Occipital lobe (tissue), 3 donors: ENCODE measurements at places on chromosomes 7 and 10.

- DNase-seq = no peak
Measured at GRCh38 chr7:904847-905246, 28.5 kb downstream of the GET4 start.

DNA sequence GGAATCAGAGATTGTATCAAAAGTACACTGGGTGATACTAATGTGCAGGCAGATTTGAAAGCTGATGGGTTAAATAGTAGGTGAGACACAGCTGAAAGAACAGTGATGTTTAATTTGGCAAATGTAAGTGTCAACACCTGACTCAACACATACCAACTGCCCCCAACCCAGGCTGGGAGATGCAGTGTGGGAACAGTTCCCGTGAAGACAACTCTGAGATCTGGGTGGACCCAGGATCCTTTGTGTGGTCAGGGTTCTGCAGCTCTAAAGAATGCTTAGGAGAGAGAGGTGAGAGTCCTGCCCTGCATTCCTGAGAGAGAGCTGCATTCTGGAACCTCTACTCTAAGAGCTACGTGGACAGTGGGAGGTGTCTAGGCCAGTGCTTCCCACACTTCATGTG is 479.7 kb downstream of the RPS24 start:
- DNase-seq = no peak

GRCh38 chr7:121530227-121531174 is 134.4 kb upstream of the FAM3C start:
- no peak for DNase-seq

DNA sequence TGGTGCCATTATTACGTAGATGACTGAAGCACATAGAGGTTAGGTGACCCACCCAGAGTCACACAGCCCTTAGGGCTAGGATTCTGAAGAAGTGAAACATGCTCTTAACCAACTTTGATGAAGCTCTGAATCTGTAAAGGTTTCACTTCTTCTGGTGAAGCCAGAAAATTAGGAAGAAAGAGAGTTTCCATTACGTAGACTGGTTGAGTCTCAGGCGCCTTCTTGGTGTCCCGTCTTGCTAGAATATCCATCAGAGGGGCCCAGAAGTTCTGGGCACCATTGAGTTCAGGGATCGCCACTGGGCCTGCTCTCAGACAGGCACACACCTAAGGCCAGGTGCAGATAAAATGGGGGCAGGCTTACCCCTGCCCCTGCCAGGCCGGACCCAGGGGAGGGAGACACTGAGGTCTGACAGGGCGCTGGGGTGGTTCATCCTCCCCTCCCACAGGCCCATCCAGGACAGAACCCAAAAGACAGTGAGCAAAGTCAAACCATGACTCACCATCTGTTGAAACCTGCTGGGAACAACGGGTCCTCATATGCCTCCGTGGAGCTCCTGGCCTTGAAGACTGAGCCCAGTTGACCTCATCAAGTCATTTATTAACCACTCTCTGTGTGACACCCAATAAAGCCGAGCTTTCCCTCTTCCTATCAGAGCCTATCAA is 33.2 kb downstream of the DRGX start:
- DNase-seq = no peak

- no peak for DNase-seq
Measured at GRCh38 chr7:137791930-137792329, 54.8 kb downstream of the DGKI start.

DNA sequence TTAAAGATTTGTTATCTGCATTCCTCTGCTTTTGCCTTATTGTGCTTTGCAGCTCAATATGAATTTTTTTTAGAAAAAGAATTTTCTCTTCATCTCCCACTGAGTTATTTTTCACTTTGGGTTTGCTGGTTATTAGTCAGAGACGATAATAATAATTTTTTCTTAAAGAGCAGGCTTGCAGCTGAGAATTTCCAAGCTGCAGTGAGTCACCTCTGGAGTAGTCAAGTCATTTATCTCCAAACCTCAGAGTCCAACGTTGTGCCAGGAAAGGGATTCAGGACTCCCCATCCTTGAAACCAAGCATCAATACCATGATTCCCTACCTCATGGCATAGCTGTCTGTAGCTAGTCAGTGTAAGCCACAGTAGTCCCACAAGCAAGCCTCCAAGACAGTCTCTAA is 15.2 kb upstream of the EGR2 start:
- DNase-seq = no peak

DNA sequence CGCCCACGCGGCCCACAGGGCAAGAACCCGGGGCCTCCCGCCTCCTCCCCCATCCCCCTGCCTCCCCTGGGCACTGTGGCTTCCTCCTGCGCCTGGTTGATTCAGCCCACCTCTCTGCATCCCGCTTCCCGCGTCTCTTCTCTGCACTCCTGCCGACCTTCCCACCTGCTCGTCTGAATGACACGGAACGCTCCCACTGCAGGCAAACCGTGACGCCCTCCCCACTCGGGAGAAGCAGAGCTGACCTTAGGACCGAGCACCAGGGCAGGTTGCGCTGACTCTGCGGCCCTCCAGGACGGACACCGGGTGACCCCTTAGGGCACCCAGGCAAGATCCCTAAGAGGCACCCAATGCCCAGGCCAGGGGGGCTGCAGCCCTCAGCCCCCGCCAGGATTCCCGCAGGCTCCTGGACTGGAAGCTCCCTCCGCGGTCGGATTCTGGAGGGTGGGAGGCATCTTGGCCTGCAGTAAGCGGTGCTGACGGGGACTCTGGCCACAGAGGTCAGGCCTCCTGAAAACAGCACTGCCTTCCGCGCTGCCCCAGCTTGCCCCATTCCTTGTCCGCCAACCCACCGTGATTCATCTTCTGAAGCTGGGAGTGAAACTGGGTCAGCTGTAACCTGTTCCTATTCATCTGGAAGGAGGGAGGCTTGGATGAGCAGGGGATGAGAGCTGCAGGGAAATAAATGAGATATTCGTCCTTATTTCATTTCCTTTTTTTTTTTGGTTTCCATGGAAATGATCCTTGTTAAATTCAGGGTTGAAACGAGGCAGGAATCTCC is 990 bp downstream of the CALML3 start:
- DNase-seq = no peak

GRCh38 chr10:6423004-6423403 is 157.1 kb downstream of the PRKCQ start:
- DNase-seq = no peak

- DNase-seq = no peak
Measured at GRCh38 chr10:121998462-121998861, 9.5 kb downstream of the TACC2 start.

- no peak for DNase-seq
Measured at GRCh38 chr7:43880596-43880995, 11.3 kb upstream of the MRPS24 start.

DNA sequence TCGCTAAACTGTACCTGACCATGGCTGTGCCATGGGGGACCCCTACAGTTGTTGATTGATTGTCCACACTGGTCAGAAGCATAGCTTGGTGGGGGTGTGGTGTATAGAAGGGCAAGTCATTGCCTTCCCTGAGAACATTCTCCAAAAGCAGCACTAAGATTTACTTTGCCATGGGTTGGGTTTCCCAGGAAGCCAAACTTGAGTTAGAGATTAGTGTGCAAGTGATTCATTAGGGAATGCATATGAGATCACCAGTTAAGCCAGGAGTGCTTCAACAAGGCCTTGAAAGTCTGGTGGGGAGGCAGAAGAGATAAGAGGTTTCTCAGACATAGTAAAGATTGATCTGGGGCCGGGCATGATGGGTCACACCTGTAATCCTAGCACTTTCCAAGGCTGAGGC is 21.4 kb upstream of the TPST1 start:
- no peak for DNase-seq

DNA sequence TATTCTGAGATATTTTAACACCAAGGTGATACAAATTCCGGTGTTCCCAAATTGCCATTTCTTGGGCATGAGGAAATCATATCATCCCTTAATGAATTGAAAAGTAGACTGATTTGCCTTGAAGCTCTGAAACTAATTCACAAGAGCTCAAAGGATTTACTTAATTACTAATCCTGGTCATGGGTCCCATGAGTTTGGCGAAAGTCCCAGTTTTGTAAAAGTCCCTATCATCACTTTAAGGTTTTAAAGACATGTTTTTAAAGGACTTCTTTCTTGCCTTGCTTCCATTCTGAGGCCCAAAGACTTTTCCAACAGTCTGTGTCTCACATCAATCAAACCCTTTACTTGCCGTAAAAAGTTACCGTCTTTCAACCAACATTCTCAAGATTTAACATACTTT is 377.9 kb downstream of the DNAJB9 start:
- DNase-seq = no peak

DNA sequence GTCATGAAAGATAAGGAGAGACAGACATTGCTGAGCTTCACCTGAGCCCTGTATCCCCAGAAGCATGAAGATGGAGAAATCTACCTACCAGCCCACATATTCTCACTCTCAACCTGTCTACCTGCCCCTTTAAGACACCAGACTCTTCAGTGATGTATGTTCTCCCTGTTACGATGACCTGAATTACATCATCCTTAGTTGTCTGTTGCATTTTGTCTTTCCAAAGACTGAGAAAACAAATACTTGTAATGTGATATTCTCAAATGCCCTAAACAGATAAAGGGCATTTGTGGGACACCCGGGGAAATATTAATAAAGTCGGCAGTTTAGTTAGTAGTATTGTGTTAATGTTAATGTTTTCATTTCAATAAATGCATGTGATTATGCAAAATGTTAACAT is 305.8 kb upstream of the IGFBP3 start:
- DNase-seq = no peak

- DNase-seq = no peak
Measured at GRCh38 chr10:133475425-133475734, 21.6 kb downstream of the SCART1 start.

- no peak for DNase-seq
Measured at GRCh38 chr7:14380881-14381280, 391.4 kb upstream of the ETV1 start.

DNA sequence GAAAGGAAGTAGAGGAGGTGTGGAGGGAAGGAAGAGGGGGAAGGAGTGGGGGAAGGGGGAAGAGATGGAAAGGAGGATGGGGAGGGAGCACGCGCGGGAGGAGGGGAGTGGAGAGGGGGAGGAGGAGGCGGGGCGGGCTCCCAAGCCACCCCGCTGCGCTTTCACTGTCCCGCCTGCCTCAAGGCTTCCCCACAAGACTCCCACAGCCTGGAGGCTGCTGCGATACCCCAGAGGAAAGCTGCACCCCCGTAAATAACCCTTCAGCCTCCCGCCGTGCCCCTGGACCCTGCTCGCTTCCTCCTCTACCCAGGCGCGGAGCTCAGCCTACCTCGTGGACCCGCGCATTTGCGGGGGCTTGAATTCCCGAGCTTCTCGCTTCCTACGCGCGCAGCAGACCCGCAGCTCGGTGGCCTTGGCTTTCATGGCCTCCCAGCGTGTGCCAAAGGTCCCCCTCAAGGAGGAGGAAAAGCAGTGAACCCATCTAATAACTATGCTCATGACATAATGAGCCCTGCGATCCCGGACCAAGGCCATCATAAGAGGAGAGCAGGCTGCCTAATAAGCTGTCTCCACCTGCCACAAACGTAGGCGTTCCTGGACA is at the start of gene C10orf67:
Gene C10orf67, minus strand, starts transcription at position 557 of the 601 bp plus-strand sequence. Its CDS starts 23 bp downstream, at position 534.
- peak; percentile 53 for DNase-seq

- no peak for DNase-seq
Measured at GRCh38 chr10:48439581-48440041, 133.1 kb downstream of the MAPK8 start.

- no peak for DNase-seq
Measured at GRCh38 chr10:3570855-3571266, 214.1 kb downstream of the KLF6 start.

- no peak for DNase-seq
Measured at GRCh38 chr7:138584283-138584682, 116.9 kb downstream of the SVOPL start.

DNA sequence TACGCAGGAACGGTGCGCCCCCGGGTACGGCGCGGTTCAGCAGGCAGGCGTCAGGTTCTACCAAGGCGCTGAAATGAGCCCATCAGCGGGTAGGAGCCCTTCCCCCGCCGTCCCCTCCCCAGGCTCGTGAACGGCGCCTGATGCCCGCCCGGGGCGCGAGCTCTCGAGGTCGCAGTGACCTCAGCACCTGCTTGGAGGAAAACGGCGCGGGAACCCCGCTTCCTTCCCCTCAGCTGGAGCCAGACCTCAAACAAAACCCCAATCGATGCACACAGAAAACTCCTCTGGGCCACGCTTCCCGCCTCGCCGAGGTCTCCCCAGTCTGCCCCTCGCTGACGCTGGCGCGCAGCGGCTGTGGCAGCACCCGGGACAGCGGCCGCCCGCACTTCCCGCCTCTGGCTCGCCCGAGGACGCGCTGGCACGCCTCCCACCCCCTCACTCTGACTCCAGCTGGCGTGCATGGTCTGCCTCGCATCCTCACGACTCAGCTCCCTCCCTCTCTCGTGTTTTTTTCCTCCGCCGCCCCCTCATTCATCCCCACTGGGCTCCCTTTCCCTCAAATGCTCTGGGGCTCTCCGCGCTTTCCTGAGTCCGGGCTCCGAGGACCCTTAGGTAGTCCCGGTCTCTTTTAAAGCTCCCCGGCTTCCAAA is 514 bp upstream of the GAD2 start:
- no peak for DNase-seq

- no peak for DNase-seq
Measured at GRCh38 chr7:50409856-50410745, 40.0 kb downstream of the FIGNL1 start.

- no peak for DNase-seq
Measured at GRCh38 chr10:14875941-14876340, 2.7 kb upstream of the SUV39H2 start.

GRCh38 chr10:11264296-11265048 is 246.8 kb downstream of the CELF2 start:
- DNase-seq = no peak

DNA sequence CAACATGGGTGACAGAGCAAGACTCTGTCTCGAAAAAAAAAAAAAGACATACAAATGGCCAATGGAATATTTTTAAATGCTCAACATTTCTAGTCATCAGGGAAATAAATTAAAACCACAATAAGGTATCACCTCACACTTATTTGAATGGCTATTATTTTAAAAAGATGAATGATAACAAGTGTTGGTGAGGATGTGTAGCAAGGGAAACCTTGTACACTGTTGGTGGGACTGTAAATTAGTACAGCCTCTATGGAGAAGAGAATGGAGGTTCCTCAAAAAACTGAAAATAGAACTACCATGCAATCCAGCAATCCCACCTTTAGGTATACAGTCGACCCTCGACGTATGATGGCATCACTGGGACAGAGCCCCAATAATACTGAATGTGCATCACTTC is 65.4 kb upstream of the DIP2C start:
- no peak for DNase-seq

- no peak for DNase-seq
Measured at GRCh38 chr7:28748933-28749584, 209.1 kb downstream of the TRIL start.

DNA sequence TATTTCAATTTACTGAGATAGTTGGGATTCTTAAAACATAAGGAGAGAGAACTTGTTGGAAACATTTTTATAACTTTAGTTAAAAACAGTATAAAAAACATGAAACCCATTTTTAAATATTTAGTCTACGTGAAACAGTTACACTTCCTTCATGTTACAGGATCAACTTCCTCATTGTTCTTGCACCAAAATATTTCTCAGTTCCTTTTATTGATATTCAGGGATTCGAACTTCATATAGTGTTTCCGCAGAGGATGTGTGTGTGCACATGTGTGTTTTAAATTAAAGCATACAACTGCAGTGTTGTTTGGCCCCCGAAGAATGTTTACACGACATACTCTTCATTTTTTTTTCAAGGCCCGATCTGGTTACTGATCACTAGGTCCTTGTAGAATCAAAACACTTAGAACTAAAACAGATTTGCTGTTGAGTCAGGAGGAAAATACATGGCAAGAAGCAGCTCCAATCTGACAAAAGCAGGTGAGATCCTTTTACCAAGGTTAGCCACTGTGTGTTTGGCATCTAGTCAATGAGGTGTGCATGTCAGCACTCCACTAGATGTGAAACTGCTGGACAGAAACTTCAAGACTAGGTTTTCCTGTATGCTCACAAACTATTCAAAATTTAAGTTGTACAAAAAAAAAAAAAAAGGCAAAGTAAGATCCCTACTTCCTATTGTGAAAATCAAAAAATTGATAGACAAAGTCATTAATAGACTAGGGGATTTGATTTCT is 60.4 kb downstream of the INSYN2A start:
- no peak for DNase-seq
